ENCODE measurements at places on chromosomes 6 and 20. TPM values are rescaled to one million over a fixed set of nuclear protein-coding genes. Genes with fewer than 3 reads are reported as not detected.

Gene OOEP
- not detected for total RNA-seq

Gene B3GAT2
- not detected for total RNA-seq

Gene TMEM217
- total RNA-seq: 3.3 TPM

Gene BTNL2
- total RNA-seq: not detected

Gene METTL24
- 1.7 TPM for total RNA-seq

Gene CAP2
- total RNA-seq: 2.5 TPM

Gene SLC16A10
- 23.1 TPM for total RNA-seq

Gene CSNK2B
- total RNA-seq: 429 TPM

Gene E2F1
- total RNA-seq: 3.5 TPM

Gene JPH2
- total RNA-seq: 4.3 TPM

Gene KAT14
- 13.2 TPM for total RNA-seq

Gene ITCH
- 37.4 TPM for total RNA-seq

Gene ADGB
- total RNA-seq: 0.29 TPM

Gene LHFPL5
- total RNA-seq: not detected

Gene COL9A3
- 9.3 TPM for total RNA-seq

Gene MTFR2
- 2.4 TPM for total RNA-seq

Gene DYNLT2
- 4.0 TPM for total RNA-seq

Gene RHAG
- not detected for total RNA-seq

Gene OR2J3
- total RNA-seq: not detected

Gene CDC5L
- total RNA-seq: 16.6 TPM

Gene GRM1
- total RNA-seq: 0.25 TPM

Data from suprapubic skin (tissue), 4 donors.